ENCODE measurements at places on chromosomes 5 and 9.

DNA sequence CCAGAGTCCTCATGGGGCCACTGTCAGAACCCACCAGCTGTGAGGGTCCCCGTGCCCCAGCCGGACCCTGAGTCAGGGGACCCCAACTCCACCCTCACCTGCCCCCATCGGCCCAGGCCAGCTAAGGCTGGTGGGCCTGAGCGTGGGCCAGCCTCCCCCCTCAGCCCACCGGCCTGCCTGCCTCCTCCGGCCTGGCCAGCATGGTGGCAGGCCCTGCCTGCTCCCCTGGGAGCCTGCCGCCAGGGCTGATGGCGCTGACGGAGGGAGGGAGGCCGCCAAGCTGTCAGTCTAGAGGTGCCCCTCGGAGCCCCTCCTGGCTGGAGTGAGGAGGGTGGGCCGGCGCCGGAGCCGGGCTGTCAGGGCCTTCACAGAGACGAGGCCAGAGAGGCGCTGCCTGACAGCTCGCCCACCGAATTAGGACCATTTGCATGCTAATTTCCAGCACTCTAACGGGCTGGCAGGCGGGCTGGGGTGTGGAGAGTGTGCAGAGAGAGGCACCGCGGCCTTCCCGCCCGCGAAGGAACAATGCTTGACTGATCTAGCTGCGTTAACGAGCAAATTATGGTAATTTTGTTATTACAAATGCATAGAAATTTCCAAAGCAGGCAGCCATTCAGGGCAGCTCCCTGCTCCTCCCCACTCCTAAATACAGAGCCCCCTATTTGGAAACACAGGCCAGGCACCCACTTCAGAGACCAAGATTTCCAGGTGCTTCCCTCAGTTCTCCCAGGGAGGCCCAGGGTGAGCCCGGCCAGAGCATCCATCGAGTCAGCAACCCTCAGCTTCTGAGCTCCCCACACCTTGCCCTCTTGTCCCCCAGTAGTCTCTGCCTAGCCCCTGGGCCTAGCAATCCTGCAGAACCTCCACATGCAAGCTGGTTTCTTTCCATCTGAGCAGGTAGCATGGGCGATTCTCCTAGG lies 169.3 kb downstream of the PAX5 start:
- DNase-seq, result no peak

GRCh38 chr5:170907758-170908157 lies 45.9 kb downstream of the RANBP17 start:
- DNase-seq, result no peak

GRCh38 chr9:112495614-112496013 lies 9.0 kb downstream of the KIAA1958 start:
- DNase-seq, result no peak

DNA sequence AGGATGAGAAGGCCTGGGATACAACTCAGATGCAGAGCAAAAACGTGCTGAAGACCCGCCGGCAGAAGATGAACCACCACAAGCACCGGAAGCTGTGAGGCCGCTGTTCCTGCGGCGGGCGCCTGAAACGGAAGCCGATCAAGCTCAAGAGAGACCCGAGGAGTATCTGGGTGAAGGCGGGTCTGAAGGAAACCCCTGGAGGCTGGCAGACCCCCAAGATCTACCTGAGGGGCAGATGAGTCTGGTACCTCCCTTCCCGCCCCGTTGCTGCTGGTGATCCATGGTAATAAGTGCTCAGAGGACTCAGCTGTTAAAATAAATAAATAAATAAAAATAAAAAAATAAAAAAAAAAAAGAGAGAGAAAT lies 89.3 kb downstream of the BASP1 start:
- DNase-seq, result no peak

GRCh38 chr5:170275376-170275994 lies 22.1 kb downstream of the LCP2 start:
- DNase-seq, result peak; percentile 32

- DNase-seq, result peak; percentile 54
Measured at GRCh38 chr9:78811622-78812276, 514.8 kb downstream of the PSAT1 start.

DNA sequence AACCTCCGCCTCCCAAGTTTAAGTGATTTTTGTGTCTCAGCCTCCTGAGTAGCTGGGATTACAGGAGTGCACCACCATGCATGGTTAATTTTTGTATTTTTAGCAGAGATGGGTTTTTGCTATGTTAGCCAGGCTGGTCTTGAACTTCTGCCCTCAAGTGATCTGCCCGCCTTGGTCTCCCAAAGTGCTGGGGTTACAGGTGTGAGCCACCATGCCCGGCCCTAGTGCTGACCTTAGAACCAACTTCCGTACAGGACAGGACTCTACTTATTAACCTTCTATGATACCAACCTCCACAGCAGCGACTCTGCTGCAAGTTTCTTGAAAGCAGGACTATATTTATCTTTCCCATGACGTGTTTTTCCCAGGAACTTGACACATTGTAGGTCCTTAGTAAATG lies 176.9 kb downstream of the RGS3 start:
- peak; percentile 27 for DNase-seq

- DNase-seq, result no peak
Measured at GRCh38 chr5:130295235-130295634, 391.0 kb downstream of the CHSY3 start.

GRCh38 chr9:27712806-27713205 lies 139.5 kb upstream of the C9orf72 start:
- DNase-seq, result no peak

- no peak for DNase-seq
Measured at GRCh38 chr9:104725014-104725413, 22.5 kb upstream of the NIPSNAP3A start.

DNA sequence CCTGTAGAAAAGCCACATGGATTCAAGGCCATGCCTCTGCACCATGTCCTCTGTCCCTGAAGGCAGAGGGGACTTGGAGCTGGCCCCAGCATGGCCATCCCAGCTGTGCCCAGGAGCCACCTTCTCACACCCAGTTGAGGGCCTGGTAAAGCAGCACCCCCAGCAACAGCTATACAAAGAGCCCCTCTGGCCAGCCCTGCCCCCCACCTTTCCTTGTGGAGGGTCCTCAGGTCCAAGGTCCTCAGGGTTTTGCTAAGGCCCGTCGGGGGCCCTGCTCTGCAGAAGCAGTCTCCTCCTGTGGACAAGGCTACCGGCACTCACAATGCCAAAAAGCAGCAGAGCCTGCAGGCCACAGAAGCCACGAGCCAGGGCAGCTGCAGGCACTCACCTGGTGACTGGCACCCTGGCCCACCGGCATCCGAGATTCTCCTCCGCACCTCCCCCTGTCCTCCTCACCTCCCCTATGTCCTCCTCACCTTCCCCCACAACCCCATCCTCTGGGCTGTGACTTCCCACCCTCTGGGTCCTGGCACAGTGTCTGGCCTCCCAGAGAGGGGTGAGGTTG lies 39.9 kb upstream of the LPCAT1 start:
- peak; percentile 46 for DNase-seq

GRCh38 chr9:126661521-126662251 lies 48.0 kb downstream of the LMX1B start:
- DNase-seq, result peak; percentile 94

DNA sequence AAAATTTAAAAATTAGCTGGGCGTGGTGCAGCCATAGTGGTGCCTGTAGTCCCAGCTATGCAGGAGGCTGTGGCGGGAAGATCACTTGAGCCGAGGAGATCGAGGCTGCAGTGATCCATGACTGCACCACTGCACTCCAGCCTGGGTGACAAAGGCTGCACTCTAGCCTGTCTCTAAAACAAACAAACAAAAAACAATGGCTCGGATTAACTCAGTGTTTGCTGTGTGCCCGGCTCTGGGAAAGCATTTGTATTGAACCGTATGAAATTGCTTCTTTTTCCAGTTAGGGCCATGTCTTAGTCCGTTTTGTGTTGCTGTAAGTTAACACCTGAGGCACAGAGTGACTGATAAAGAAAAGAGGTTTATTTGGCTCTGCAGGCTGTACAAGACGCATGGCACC lies 62.6 kb downstream of the CFAP77 start:
- DNase-seq, result no peak

GRCh38 chr9:126343271-126343700 lies 16.7 kb downstream of the MVB12B start:
- no peak for DNase-seq

DNA sequence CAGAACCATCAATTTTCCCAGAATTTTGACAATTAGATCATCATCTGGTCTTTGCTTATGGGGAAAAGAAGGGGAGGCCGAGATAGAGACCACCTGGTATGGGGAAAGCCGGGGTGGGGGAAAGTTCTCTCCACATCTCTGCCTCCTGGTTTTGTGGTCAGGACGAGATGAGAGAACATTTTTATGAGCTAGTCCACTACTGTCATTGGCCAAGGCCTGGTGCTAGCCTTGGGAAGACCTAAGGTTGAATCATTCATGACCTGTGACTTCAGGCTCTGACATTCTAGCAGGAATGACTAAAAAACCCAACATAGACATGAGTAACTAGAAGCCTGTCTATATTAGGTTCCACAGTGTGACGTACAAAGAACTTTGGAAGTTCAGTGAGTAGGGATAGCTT lies 135.2 kb downstream of the PTTG1 start:
- peak; percentile 79 for DNase-seq

- no peak for DNase-seq
Measured at GRCh38 chr9:134503301-134504105, 138.1 kb upstream of the COL5A1 start.

GRCh38 chr5:32231241-32231640 lies 57.1 kb upstream of the GOLPH3 start:
- no peak for DNase-seq

- DNase-seq, result no peak
Measured at GRCh38 chr5:43390471-43390870, 21.7 kb downstream of the CCL28 start.

- peak; percentile 57 for DNase-seq
Measured at GRCh38 chr9:20623021-20623747, 885 bp upstream of the MLLT3 start.

GRCh38 chr9:32558408-32558934 lies 6.1 kb upstream of the TOPORS start:
- DNase-seq, result no peak

DNA sequence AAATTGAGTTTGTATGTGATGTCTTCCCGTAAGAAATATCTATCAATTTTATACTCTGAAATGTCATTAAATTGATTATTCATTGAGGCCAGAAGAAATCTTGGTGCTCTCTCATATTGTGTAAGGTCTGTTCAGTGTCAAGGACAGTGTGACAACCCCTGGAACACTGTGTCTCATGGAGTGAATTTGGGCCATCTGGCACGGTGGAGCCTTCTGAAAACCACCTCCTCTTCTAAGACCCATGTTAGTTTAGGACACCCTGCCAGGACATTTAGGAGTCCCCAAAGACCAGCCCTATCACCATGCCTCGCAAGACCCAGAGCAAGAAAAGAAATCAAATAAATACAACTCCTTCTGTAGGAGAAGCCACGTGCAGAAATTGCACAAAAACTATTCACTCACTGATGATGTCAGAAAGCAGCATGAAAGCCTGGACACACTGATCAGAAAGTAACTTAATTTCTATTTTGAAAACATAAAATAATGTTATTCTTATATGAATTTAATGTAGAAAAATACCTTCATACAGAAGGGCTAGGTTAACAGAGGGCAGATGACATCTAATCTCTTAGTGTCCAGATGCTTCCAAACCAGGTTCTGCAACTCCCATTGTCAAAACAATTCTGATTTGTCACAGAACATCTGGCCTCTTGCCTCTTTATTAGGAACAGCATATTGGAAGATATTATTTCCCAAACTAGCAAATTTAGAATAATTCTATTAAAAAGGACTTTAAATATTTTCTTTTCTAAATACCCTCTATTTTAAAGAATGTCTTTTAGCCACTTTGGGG lies 298.8 kb downstream of the NR2F1-AS1 start:
- no peak for DNase-seq

DNA sequence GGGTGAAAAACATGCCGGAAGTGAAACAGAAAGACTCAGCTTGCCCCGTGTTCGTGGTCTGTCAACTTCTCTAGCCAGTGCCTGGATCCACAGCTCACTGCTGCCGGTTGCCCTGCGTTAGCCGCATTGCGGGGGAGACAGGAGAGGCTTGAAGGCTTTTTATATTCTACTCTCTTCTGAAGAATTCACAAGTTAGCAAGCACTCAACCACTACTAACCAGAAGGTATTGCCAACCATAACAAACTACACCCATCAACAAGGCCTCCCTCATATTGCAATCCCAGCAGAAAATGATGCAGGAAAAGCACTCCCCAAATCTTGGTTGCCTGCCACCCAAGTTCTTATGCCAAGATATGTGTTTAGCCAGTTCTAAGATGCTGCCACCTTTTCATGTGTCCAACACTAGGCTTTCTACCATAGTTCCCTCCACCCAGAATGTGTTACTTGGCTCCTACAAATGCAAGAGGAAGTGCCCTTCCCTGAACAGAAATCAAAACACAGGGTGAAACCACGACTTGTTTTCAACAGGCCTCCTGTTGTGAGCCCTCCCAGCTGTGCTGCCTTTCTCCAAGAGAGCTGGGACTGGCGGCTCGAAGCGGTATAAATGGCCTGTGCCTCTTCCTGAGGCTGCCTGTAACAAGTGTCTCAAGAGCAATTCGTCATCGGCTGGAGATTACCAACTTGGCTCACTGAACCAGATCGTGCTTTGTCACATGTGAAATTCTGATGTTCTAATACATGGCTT lies 129.0 kb downstream of the SNX18 start:
- peak; percentile 61 for DNase-seq

DNA sequence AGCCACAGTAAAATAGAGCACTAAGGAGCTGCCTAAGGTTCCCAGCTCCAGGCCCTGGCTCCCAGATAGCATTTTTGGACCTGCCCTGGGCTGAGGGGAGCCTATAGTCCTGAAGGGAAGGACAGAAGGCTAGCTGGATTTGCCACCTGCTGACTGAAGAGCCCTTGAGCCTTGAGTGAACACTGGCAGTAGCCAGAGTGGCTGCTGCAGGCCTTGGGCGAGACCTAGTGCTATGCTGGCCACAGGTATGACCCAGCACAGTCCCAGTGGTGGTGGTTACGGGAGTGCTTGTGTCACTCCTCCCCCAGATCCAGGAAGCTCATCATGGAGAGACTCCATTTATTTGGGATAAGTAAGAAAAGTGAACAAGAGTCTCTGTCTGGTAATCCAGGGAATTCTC lies 10.3 kb upstream of the STX17 start:
- no peak for DNase-seq

- no peak for DNase-seq
Measured at GRCh38 chr5:151213803-151214613, 9.9 kb downstream of the CCDC69 start.

DNA sequence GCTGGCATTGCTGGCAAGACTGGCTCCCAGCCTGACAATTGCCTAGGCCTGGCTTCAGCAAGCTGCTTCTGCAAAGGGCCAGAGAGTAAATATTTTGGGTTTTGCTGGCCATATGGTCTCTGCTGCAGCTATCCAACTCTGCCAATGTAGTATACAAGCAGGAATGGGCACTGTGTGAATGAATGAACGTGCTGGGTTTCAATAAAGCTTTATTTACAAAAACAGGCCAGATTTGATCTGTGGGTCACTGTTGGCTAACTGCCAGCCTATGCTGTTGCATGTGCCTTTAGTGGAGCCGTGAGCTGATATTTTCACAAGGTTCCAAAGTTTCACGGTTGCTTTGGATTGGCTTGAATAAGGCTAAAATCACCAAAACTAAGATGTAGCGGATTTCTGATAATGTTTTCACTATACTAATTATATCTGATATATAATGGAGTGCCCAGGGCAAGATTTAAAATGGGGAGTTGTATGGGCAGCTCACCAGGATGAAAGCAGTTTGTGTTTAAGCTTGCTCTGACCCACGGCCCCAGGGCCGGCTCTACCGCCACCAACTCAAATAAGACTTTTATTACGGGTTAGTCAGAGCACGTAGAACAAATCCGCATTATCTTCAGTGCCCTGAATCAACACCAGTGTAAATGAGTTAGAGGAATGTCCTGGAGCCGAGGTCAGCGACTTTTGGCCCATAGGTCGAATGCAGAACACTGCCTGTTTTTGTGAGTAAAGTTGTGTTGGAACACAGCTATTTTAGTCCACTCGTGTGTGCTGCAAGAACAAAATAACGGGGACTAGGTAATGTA lies 98.6 kb upstream of the DAP start:
- peak; percentile 74 for DNase-seq
